ENCODE measurements at places on chromosomes 5 and 9.

DNA sequence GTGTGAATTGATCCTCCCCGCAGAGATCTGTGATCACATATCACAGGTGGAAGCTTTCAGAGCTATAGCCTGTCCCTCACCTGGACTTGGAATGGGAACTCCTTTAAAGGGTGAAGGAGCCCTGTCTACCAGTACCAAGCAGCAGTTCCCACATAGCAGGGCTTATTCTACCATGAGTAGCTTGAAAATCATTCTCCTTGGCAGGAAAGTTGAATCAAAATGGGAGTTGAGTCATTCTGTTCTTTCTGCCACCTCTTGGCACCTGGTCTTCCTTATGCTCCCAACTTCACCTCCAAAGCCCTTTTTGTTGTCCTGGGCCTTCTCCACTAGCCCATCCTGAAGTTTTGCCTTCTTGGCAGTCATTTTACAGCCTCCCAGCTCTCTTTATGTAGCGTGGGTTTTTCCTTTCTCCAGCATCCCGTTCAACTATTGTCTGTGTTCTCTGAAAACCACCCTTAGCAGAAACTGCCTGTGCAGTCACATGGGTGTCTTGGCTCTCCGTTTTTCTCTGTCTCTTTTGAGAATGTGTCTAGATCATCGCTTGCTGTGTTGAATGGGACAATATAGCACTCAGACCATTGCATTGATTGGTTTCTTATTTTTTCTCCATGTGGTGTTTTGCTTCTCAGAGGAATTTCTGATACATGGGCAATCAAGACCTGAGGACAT, 222.2 kb downstream of the AOPEP start:
- DNase-seq: no peak

GRCh38 chr5:14206028-14206725, 63.0 kb downstream of the TRIO start:
- no peak for DNase-seq

- no peak for DNase-seq
Observed at GRCh38 chr5:157961896-157962590, 103.1 kb upstream of the CLINT1 start.

DNA sequence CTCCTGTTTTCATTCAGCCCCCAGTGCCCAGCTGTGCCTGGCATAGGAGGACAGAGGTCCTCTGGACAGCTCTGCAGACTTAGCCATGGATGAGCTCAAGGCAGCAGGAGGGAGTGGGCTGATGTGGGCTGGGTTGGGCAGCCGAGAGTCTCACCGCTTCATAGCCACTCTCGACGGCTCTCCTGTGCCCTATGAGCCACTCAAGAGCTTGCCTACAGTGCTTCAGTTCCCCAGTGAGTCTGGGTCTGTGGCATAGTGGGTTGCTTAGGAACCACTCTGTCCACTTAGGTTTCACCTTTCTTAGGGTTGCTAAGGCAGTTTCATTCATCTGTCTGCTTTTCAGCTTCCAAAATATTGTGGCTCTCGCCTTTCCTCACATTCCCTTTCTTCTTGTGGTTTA, 296.8 kb downstream of the ICE1 start:
- no peak for DNase-seq

- DNase-seq: no peak
Observed at GRCh38 chr9:23682891-23683431, 143.1 kb downstream of the ELAVL2 start.

DNA sequence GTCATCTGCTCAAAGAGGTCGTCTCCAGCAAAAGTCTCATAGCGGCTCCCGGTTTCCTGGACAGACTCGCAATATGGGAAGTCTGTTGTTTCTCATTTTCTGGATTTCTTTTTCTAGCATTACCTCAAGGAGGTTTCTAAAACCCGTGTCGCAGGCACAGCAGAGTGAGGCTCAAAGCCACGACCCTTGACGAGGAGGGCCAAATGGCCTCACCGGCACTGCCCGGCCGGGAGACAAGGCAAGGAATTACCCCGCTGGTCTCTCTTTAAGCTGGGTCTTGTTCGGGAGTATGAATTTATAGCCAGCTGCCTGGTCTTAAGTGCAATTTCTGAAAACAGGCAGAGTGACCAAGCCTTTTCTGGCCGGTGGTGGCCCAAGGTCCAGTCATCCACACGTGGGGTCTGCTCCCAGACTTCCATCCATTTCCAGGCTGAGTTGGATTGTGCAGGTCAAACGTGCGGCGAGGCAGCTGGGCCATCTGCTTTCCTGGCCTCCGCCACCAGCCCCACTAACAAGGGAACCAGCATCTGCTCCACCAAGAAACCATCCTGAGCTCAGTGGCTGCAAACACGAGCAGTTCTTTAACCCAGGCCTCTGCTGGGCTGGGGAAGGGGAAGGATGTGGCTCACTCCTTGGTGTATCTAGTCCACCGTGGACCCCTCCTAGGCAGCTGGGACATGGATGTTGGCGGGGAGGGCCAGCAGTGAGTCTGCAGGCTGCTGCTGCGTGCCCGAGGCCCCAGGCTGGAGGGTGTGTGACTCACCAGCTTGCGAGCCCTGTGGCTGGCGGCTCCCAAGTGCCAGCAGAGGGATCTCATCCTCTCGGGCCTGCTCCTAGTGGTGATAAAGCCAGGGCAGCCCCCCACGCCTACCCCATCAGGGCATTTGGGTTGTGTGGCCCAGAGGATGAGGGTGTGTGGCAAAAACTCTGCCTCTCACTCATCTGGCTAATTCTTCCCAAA, 55.6 kb upstream of the COL5A1 start:
- no peak for DNase-seq

All from stimulated activated CD4-positive, alpha-beta T cell treated with anti-CD3 and anti-CD28 coated beads, Interleukin-2, amount 100 ng/mL, for 24 hours (primary cell).